ENCODE measurements at places on chromosomes 12 and 14.

- DNase-seq = no peak
These were observed 46.5 kb upstream of the IFNG-AS1 start for GRCh38 chr12:67942724-67943123.

DNA sequence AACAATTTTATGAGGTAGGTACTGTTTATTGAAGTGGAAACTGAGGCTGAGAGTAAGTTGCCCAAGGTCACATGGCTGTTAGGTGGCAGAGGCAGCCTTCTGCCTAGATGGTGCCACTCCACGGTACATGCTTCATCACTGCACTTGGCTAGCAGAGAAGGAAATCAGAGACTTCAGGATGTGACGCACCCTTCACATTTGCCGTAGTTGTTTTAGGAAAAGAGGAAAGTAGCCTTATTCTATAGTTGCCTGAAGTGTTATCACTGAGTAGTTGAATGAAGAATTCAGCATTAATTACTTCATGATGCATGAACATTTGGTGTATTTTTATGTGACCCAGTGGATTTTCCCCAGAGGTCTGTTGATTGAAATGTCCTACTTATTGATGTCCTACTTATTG, 55.7 kb downstream of the ERC1 start:
- DNase-seq = no peak

- no peak for DNase-seq
These were observed 199.3 kb upstream of the SLC16A7 start for GRCh38 chr12:59396519-59396918.

DNA sequence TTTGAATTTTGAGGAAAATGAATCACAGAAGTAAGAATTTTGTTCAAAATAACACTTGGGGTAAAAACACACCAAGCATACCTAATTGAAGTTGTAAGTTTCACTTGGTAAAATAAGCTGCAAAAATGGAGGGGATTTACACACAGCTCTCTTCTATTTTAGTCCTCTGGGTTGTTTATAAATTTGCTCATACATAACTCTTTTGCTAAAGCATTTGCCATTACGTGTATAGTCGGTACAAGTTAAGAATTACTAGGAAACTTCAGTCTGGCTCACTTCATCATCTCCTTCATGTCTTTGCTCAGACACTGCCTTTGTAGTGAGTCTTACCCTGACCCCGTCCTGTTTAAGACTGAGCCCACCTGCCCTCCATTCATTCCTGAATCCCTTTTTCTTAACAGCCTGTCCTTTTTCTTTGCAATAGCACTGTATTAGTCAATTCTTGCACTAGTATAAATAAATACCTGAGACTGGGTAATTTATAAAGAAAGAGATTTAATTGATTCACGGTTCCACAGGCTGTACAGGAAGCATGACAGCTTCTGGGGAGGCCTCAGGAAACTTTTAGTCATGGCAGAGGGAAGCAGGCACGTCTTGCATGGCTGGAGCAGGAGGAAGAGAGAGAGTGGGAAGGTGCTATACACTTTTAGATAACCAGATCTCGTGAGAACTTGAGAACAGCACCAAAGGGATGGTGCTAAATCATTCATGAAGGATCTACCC, 451.1 kb downstream of the PCNX1 start:
- DNase-seq = peak; percentile 32

GRCh38 chr12:89319606-89320005, 32.7 kb downstream of the DUSP6 start:
- DNase-seq = no peak

GRCh38 chr12:132222096-132222807, 78.0 kb downstream of the NOC4L start:
- peak; percentile 30 for DNase-seq

- DNase-seq = no peak
These were observed 238.1 kb downstream of the FBXL14 start for GRCh38 chr12:1356285-1356684.

GRCh38 chr12:130593056-130593455, 123.0 kb downstream of the RIMBP2 start:
- DNase-seq = no peak

- DNase-seq = no peak
These were observed 148.0 kb downstream of the SLC38A4 start for GRCh38 chr12:46677749-46678148.

DNA sequence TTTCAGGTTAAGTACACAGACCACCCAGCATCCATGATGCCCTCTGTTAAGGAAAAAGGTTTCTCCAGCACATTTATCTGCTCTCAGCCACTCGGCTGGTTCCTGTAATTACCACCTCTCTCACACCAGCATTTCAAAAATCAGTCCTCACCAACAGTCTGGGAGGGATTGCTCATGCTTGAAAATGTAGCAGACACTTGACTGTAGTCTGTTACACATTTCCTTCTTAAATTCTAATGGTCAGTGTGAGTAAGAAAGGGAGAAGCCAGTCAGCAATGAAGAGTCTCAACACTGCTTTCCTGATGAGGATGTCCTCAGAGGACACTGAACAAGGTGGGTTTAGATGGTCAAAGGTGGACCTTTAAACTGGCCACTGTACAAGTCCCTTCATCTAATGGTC, 6.0 kb downstream of the ZBTB39 start:
- no peak for DNase-seq

DNA sequence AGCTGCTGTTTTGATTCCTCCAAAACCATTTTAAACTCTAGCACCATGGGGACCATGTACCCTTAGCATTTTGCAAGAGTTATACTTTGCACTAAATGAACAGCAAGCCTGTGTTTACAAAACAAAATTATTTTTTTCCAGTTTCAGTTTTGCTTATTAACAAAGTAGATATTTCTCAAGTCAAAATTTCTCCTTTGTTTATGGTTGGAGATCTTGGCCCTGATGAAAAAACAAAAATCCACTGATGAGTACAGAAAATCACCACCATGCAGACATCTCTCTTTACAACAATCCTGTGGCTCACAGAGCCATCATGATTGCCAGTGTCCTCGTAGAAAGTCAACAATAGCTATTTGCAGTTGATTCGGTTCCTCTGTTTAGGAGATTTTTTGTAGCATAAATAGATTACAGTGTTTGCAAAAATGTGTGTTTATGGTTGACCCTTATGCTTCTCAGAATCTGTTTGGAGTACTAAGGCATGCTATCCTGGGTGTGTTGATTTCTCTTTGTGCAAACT, 201.1 kb upstream of the NUDT4 start:
- DNase-seq = no peak

DNA sequence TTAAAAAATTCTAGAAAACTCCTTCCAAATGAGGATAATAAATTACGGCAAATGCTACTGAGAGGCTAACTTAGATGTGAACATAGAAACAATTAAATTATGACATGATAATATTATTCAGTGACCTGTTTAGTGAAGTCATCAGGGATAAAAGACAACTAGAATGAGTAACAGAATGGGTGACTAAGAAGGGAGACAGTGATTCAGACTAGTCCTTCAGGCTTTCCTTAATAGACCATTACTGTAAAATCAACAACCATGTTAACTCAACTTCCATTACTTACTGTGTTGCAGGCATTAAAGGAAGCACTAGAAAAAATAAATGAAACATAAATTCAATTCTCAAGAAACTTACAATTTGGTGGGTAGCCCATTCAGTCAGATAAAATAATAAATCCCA, 543.9 kb upstream of the LRFN5 start:
- DNase-seq = no peak

- no peak for DNase-seq
These were observed 15.8 kb downstream of the GXYLT1 start for GRCh38 chr12:42128888-42129287.

DNA sequence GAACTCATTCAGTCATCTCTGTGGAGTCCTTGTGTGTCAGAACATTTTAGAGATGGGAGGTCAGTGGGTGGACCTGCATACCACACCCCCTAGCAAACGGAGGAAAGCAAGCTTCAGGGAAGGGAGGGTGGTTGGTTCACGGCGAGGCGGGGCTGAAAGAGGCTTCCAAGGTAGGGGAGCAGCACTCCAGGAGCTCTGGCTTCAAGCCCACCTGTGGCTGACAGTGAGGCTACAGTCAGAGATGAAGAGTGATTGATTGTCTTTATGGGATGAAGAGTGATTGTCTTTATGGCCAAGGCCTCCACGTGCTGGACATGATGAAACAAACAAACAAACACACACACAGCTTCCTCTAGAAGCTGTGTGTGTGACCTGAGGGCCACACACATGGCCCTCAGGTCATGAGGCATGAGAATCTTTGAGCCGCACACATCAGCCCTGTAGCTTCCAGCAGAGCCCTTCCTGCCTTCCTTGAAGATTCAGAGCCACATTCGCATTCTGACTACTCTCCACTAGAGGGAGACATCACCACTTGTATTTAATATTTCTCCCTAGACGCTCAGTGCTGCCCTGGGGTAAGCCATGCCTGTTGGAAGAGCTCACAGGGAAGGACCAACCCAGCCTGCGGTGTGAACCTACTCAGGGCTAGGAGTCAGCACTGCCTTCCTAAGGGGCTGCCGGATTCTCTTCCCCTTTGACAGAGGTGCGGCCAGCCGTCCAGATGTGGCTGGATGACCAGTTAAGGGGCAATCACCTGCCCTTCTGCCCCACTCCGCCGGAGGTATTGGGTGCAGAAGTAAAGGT, 54.4 kb upstream of the KCNA1 start:
- DNase-seq = peak; percentile 64

- DNase-seq = no peak
These were observed 172.8 kb upstream of the LMNTD1 start for GRCh38 chr12:25725931-25726330.

DNA sequence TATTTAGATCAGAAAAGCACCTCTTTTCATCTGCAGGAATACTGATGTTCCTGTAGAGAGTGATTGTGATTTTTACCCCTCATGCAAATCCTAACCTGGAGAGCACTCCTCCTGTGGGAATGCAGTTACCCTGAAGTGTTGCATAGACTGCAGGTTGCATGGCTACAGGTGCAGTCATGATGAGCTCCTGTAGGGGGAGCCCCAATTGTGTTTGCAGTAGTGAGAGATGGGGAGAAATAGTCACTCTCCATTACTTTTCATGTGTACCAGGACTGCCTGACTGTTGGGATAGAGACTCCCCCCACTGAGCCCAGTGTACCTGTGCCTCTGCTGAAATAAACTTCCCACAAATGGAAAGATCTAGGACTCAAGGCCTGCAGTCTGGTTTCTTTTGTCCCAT, 1086.5 kb downstream of the SLC6A15 start:
- DNase-seq = peak; percentile 53

DNA sequence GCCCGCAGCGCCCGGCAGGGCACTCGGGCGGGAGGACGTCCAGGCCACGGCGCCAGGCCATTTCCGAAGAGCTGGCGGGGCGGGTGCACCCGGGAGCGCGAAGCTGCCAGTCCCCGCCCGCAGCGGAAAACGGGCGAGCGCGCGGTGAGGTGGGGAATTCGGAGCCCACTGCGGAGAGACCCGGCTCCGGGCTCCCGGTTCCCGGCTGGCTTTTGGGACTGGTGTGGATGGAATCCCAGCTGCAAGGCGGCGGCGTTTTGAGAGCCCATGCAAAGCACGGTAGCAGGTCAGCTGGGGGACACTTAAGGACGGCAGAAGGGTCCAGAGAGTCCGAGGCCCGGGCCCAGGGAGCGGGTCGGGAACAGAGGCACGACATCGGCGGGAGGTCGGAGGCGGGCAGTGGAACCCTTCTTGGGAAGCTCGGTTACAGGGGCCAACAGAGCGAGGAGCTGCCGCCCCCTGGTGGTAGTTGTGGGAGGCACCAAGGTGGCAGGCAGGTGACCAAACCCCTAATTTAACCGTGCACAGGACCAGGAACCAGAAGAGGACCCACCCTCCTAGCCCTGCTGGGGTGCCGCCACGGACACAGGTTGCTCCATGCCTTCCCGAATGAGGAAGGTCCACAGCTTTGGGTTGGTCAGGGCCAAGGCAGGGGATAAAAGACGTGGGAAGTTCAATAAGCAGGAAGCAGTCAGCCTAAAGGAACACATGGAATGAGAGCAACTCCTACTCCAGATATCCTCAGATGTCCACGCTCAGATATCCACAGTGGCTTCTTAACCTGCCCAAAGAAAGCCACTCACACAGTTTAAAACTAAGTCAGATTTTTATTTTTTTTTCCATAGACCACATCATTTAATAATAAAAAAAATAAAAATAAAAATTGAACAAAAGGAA, 685 bp upstream of the CDH24 start:
- peak; percentile 92 for DNase-seq

DNA sequence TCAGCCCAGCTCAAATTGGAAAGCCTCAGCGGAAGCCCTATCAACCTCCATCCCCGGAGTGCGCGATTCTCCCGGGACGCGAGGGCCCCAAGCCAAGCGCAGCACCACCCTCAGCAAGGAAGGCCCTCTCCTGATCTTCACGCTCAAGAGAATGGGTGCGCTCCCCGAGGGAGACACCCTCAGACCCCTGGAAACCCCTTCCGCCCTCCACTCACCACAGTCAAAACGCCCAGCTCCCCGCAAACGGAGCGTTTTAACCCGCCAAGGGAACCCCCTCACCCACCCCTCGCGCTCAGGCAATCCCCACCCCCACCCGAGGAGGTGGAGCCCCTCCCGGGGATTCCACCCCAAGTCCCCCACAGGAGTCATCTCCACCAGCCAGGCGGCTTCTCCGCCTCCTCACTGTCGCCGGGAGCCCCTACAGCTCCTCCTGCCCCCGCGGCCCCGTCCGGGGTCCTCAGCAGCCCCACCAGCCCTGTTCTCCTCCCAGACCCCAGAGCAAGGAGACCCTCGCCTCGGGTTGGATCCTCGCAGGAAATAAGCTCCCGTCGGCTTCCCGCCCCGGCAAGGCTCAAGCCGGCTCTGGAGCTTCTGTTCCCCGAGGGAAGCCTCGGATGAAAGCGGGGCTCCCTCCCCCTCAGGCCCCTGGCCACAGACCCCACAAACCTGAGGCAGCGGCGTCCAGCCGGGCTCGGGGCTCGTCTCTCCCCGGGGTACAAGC, 507 bp downstream of the BAZ2A start:
- DNase-seq = peak; percentile 45

GRCh38 chr12:64009321-64010068, 165.0 kb downstream of the SRGAP1 start:
- DNase-seq = no peak

DNA sequence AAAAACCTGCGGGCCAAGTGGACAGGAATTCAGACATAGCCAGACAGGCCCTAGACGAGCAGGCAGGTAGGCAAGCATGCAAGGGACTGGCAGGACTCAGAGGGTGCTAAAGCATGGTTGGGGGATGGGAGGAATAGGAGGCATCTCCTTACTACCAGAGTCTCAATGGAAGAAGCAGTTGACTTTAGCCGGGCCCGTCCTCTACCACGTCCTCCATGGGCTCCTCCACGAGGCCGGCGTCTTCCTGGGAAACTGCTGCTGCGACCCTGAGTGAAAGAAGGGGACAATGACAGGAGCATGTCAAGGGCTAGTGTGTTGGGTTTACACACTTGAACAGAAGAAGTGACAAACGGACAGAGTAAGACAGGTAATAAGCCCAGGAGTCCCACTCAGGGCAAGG, 11.6 kb downstream of the KMT2D start:
- no peak for DNase-seq

All from activated CD4-positive, alpha-beta T cell treated with anti-CD3 and anti-CD28 coated beads for 48 hours (primary cell).